ENCODE measurements at places on chromosomes 6 and 20. TPM values are rescaled to one million over a fixed set of nuclear protein-coding genes. Genes with fewer than 3 reads are reported as not detected.

Gene COL20A1
- total RNA-seq = 0.13 TPM

Gene HUS1B
- total RNA-seq = 4.8 TPM

Gene LY86
- total RNA-seq = not detected

Gene FAXC
- 5.4 TPM for total RNA-seq

Gene SAPCD1
- 2.0 TPM for total RNA-seq

Gene WFDC10B
- not detected for total RNA-seq

Gene LY6G6C
- total RNA-seq = not detected

Gene GDAP1L1
- not detected for total RNA-seq

DNA sequence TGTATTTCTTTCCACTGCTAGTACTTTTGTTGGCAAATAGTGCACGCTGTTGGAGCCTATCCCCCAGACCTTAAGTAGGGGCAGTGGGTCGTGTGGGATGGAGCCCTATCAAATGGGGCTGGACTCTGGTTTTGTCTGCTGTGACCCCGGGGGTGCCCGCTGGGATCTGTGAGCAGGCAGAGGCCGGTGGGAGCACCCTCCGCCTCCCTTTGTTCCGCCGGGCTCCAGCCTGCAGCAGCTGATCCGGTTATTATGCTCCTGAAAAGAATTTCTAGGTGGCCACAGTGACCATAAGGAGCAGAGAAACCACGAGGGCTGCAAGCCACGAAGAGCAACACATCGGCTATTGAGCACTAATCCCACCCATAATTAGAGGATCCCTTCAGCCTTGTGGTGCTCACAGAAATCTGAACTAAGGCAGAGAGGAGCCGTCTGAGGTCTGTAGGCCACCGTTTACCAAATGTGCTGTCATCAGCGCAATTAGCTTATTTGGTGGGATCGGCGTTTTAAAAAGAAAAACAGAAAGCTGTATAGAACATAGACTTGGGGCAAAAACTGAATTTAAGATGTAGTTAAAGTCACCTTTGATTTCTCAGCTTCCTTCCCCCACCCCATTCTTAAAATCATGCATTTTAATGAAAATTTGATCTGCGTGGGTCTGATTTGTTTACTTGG is 598.3 kb upstream of the JAG1 start:
- no peak for DNase-seq

DNA sequence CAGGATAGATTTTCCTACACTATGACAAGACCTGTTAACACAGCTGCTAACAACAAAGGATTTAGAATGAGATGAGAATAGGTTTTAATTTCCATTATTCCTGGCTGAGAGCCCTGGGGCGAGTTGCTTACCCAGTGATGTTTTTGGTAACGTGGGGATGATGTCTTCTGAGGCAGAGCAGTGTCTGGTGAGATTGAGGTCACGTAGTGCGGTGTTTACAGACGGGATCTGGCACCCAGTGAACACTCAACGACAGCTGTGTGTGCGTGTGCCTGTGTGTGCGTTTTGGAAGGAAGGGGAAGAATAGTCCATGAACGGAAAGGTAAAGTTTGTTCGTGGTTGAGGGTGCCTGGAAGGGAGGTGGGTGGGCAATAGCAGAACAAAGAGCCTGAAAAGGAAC is 384.7 kb downstream of the C6orf118 start:
- no peak for DNase-seq

DNA sequence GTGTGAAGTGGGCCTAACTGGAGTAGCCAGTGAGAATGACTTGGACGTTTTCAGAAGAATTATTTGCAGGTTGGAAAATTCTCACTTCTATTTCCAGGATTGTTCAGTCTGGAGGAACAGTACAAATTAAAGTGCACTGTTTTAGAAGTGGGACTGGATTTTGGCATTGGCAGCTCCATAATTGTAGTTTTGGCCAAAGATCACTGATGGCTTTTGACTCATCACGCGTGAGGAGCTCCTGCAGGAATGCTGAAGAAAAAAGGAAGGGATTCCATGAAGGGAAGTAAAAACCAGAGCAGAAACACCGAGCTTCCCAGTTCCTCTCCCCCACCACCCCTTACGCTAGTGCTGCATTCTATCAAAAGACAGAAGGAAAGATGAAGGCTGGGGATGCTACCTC is 103.5 kb downstream of the JARID2 start:
- no peak for DNase-seq

DNA sequence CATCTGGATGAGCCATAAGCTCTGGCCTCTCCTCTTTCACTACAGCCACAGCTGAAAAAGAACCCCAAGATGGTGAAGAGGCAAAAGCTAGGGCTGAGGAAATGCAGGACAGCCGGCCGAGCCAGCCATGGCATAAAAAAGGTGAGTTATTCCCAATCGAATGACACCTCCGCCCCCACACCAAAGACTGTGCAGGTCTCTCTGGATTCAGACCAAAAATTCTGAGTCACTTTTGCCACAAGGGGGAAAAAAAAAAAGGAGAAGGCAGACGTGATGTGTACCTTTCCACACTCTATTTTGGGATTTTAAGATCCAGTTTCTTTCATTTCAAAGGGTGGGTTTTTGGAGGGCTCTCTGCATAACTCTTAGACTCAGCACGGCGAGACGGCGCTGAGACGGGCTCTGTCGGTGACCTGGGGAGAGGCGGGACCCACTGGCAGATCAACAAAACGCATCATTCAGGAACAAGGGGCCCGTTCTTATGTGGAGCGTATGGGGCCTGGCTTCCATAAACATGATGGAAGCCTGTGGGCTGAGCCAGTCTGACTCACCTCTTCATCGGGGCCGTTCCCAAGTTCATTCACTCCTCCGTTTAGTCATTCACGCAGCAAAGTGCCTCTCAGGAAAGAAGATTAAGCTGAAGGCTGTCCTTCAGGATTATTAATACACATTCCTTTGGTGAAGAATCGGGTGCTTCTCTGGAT is 54.8 kb downstream of the NFATC2 start:
- no peak for DNase-seq

DNA sequence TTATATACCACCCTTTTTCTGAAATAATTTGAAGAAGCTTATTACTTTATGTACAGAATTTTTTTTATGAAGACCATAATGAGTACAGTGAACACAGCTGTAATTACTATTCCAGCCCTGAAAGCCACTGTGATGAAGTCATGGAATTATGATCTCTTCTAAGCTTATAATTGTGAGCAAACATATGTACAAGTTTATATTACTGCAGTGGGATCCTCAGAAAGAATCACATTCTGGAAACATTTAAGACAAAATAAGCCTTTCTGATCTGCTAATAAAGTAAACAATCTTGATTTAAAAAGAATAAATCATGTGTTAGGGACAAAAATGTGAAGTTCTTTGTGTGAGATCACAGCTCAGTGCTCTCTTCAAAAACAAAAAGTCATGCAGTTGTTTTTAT is 560.4 kb downstream of the CD109 start:
- no peak for DNase-seq

DNA sequence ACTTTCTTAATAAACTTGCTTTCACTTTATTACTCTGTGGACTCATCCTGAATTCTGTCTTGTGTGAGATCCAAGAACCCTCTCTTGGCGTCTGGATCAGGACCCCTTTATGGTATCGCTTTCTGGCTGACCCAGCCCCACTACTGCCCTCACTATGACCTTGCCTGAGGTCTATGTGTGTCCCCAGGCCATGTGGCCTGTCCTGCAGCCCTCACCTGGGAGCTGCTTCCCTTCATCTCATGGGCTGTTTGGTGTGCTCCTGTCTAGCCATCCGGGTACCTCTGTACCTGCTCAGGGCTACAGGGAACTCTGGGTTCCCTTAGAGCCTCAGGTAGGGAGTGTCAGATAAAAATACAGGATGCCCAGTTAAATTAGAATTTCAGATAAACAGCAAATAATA is 94.5 kb downstream of the SCP2D1 start:
- no peak for DNase-seq

DNA sequence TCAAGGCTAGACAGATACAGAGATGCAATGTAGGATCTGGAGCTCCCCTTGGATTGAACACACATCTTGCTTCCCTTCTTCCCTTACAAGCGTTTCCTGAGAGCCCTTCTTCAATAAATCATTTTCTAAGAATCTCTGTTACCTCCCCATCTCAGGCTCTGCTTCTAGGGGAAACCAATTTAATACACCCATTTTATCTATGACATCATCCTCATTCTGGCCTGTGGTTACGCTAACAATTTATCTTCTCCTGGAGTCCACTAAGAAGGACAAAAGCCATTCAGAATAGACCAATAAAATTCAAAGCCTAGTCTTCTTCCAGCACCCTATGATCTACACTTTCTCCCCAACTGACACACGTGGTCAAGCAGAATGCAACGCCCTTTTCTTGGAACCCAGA is 390.1 kb downstream of the PLCB1 start:
- no peak for DNase-seq

- DNase-seq = no peak
These were observed 3.5 kb upstream of the NT5DC1 start for GRCh38 chr6:116096979-116097816.

- DNase-seq = no peak
These were observed 71.1 kb downstream of the ROS1 start for GRCh38 chr6:117354671-117355070.

DNA sequence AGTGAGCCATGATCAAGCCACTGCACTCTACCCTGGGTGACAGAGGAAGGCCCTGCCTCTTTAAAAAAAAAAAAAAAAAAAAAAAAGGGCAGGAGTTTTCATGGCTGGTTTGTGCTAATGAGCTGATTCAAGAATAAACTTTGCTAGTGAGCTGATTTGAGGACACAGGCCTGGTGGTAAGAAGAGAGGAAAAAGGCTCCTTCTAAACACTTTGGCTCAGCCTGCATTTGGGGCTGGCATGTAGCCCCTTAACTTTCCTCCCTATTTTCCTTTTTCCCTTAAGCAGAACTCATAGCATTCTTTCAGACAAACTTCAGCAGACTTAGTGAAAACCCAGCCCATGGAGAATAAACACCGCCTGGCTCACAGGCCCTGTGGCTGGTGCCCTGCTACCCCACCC is 432.7 kb downstream of the PTPRT start:
- DNase-seq = no peak

- DNase-seq = no peak
These were observed 73.8 kb upstream of the CCN6 start for GRCh38 chr6:111980143-111980542.

DNA sequence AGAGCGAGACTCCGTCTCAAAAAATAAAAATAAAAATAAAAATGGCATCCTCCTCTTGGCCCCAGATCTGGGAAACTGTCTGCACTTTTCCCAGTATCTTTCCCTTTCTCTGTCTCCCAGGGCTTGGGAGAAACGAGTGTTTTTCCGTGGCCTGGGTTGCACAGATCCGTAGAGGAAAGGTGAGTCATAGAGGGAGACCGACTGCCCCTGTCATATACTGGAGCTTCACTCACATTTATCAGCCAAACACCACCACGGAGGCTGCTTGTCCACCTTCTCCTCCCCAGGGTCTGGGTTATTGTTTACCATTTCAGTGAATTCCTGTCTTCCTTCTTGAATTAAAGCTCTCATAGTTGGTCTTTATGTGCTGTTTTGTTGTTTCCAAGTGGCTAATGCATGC is 31.9 kb upstream of the EIF2S2 start:
- no peak for DNase-seq

GRCh38 chr6:132919045-132919860 is 104.9 kb downstream of the RPS12 start:
- DNase-seq = peak; percentile 91

DNA sequence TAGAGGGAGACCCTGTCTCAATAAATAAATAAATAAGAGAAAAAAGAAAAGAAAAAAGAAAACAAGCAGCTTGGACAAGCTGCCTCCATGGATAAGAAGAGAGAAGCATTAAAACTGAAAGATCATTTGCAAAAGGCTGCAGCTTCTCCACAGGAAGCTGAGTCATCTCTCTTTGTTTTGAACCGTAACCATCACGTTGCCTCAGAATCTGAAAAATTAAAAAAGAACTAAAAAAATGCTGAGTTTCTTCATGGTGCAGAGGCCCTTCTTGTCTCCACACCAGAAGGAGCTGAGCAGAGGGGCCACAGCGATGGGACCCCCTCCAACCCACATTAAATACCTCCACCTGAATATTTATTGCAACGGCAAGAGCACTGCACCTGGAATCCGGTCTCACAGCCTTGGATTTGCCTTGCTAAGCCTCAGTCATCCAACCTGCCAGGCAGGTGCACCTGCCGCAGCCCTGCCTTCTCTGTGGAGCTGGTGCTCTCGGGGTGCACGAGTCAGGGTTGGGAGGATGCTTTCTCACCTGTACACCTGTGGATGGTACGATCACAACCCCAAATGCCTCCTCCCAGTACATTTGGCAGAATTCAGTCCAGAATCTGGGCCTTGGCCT is 28.1 kb downstream of the TOX2 start:
- no peak for DNase-seq

DNA sequence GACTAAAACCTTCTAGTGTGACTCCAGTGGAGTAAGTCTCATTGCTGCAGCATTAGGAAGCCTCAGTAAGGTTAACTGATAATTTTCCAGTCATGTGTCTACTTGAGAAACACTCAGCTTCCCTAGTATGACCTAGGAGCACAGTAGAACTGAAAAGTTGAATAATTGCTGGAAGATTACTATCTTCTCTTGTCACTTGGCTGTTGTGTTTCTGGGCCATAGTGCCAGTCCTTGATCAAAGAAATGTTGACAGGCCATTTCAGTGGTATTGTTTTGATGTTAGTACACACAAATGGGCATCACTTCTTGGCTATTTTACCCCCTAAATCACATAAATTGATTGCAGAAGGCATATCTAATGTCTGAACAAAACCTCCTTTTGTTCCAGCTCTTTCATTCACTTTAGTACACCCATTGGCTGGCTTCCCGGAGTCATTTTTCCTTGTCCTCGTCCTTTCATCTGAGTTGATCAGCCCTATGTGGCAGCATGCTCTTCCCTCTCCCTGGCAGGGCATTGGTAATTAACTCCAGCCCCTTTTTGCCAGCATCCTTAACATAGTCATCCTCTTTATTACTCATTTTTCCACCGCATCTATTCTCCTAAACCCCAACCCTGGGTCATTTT is 6.0 kb downstream of the ENPP3 start:
- DNase-seq = no peak

GRCh38 chr6:63426844-63427243 is 107.1 kb upstream of the LGSN start:
- no peak for DNase-seq

- no peak for DNase-seq
These were observed 92.5 kb downstream of the SLC22A23 start for GRCh38 chr6:3364391-3364790.

GRCh38 chr6:116969211-116969863 is 92.3 kb downstream of the RFX6 start:
- DNase-seq = peak; percentile 1

GRCh38 chr6:1860756-1861348 is 251.1 kb downstream of the FOXC1 start:
- DNase-seq = no peak
